A673 (cell line): ENCODE measurements at places on chromosomes 4 and X.

GRCh38 chr4:3299976-3300671 lies 7.3 kb downstream of the RGS12 start:
- DNase-seq = no peak

GRCh38 chr4:38950159-38950558 lies 82.0 kb downstream of the TMEM156 start:
- no peak for DNase-seq

GRCh38 chr4:38503689-38504395 lies 160.2 kb upstream of the KLF3 start:
- DNase-seq = no peak

- DNase-seq = no peak
These were observed 6.5 kb upstream of the ACOT9 start for GRCh38 chrX:23749576-23749975.

DNA sequence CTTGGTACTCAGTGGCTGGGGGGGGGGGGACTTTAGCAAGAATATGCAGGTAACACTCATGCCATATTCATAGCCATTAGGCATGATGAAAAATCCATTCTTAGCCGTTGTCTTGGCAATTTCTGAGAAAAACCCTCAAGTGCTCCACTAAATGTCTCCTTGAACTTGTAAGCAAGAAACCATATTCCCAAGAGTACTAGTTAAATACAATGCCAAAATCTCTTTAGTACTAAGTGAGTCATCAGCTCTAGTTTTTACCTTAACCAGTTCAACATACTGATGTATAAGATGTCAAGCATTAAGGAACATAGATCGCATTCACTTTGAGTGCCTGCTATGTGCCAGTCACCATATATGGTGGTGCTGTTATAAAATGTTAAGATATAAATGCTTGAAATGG lies 27.5 kb downstream of the UBE2D3 start:
- no peak for DNase-seq

- peak; percentile 28 for DNase-seq
These were observed 1.1 kb downstream of the SLIT2 start for GRCh38 chr4:20252656-20253282.

DNA sequence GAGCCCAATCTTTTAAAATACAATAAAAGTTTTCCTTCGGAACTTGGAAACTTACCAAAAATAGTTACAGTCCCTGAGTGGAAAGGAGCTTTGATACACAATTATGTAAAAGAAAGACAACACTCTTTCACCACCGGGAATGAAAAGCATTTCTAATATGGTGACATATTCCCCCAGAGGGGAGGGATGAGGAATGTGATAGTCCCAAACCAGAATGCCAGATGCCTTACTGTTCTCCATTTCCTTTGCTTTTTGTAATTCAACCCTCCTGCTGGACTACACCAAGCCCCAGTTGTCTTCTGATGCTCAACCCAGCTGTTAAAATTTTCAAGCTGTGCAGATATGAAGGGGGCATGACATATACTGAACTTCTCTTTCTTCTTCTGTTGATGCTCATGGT lies 4.1 kb downstream of the PRIMPOL start:
- DNase-seq = peak; percentile 41

- DNase-seq = no peak
These were observed 79.5 kb downstream of the MAGEB5 start for GRCh38 chrX:26295425-26295824.

GRCh38 chrX:139692506-139692849 lies 15.5 kb downstream of the MCF2 start:
- DNase-seq = no peak

DNA sequence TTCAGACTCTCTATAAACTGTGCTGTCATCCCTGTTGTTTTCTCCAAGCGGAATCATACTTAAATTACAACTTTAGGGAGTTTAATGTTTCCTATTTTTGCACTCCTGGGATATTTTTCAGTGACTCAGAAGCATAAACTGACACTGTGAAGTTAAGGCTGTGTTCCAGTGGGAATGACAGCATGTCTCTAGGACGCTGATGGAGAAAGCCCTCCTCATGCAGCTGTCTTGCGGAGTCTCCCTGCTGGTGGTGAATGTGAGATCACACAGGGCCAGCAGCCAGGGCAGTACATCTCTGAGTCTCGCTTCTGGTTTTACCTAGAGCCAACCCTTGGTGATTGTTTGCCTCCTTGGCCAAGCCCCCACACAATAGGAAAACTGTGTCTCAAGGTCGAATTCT lies 53.3 kb downstream of the NFKB1 start:
- no peak for DNase-seq

DNA sequence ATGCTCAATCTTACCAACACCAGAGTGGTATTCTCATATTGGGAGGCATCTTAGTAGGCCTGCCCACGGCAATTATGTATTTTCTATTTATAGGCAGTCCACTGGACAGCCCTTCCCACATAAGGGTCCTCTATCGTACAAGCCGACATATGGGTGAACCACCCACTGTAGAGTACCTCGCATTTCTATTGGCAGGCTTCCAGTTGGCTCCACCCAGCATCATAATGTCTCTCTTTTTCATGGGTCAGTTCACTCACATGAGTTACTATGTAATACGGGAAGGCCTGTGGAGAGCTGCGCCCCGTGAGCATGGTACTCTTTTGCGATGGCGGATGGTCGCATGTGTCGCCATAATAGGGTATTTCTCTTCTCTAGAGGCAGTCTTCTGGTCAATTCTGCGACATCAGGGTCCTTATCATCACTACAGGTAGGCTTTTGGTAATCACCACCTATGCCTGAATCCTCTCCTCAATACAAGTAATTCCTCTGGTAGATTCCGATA lies 29.4 kb upstream of the FOXR2 start:
- no peak for DNase-seq

GRCh38 chr4:189177130-189177529 lies 763.5 kb upstream of the FRG1 start:
- DNase-seq = no peak

GRCh38 chr4:2091990-2092668 lies 33.0 kb downstream of the NAT8L start:
- no peak for DNase-seq

- no peak for DNase-seq
These were observed at the start of gene HPGDS for GRCh38 chr4:94342694-94343093. TSS of gene HPGDS (minus strand) at chr4:94342836. CDS start at chr4:94334629, 8,207 bp downstream.

- peak; percentile 3 for DNase-seq
These were observed 77.6 kb downstream of the COX18 start for GRCh38 chr4:72991873-72992272.

GRCh38 chrX:13364230-13364857 lies 44.5 kb upstream of the ATXN3L start:
- DNase-seq = no peak

DNA sequence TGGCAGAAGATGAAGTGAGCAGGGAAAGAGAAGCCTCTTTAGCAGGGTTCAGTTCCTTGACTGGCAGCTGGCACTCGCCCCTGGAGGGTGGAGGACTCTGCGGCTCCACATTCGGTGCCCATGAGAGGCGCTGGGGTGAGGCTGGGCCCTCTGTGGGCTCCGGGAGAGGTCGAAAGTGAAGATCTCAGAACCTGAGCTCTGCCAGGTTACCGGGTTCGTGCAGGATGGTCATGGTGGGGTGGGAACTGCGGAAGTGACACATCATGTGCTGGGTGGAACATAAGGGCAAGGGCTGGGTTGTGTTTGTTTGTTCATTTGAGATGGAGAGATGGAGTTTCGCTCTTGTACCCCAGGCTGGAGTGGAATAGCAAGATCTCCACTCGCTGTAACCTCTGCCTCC lies 44.2 kb downstream of the TRIM61 start:
- no peak for DNase-seq

GRCh38 chrX:67692246-67692645 lies 148.4 kb downstream of the AR start:
- DNase-seq = no peak

GRCh38 chrX:63686878-63687714 lies 97.9 kb downstream of the ARHGEF9 start:
- DNase-seq = peak; percentile 44

- no peak for DNase-seq
These were observed 97.3 kb downstream of the DDX60 start for GRCh38 chr4:168221301-168221700.

DNA sequence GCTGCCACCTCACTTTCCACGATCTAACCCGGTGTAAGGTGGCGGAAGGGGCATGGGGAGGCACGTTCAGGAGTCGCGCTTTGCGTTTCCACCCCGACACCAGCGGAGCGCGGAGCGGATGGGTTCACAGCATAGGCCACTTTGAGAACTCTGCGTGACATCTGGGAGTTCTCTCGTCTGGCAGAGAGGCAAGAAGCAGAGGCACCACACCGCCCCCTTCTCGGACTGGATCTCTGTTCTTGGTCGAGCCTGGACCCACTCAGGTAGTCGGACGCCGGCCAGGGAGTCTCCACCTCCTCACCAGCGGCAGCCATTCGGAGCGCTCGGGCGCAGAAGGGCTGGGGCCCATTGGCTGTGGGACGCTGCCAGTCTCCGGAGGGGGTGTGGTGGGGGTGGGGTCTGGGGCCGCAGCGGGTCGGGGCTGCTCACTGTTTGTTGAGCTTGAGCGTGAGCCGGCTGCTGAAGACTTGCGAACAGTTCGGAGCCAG lies at the start of gene DACH2:
Gene DACH2, plus strand, starts transcription at position 428 of the 488 bp plus-strand sequence.
- DNase-seq = peak; percentile 63

DNA sequence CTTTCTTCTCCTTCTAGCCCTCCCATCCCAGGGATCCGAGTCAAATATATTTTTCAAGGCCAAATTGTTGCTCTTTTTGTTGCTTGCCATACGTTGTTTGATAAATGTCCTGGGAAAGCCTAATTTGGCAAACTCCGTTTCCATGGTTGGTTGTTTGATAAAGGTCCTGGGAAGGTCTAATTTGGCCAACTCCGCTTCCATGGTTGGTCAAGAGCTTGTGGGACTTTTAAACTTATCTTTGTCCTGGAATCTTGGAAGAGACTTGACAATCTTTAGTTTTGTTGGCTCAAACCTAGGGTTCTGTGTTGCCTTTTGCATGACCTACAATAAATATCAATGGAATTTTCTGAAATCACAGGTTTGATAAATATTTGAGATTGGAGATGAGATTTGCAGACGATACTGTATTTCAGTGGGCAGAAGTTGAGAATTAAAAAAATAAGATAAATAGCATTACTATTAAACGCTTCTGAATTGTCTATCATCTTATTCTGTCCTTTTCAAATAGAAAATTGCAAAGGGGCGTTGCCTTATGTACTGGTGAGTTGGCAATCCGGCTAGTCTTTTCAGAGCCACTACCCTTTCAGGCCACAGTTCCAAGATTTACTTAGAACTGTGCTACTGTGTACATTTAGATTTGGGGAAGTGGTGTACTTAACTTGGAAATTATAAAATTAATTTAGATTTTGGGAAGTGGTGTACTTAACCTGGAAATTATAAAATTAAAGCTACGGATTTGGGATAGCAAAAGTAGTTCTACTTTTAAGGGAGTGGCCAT lies 804 bp downstream of the OSTC start:
- peak; percentile 37 for DNase-seq

- no peak for DNase-seq
These were observed 41.0 kb upstream of the DMD start for GRCh38 chrX:33252306-33252825.

DNA sequence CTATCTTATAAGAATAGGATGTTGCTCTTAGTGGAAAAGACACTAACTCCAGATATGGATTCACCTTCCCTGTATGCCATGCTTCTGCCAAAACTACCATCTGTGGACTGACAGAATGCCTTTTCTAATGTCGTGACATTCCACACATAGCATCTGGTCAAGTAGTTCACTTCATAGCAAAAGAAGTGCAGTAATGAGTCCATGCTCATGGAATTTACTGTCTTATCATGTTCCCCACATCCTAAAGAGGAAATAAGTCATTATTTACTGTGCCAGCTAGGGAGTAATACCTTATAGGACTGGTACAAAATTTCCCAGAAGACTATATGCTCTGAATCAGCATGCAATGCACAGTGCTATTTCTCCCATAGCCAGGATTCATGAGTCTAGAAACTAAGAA lies 562.4 kb downstream of the TLL1 start:
- no peak for DNase-seq

DNA sequence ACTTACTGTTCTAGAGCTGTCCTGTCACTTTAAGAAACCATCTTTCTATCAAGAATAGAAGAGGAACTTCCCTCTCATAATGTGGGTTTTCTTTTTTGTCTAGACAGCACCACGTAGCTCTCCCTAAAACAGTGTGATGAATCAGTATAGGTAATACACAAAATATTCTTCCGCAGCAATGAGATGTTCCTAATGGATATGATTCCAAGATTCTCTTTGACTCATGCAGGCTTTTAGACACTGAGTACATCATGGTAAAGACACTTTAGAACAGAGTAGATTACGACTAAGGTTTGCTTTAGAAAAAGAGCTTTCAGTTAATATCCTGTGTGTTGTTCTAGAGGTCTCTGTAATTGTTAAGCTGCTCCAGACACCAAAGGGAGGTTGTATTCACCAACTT lies 69.8 kb downstream of the PTTG2 start:
- DNase-seq = no peak

DNA sequence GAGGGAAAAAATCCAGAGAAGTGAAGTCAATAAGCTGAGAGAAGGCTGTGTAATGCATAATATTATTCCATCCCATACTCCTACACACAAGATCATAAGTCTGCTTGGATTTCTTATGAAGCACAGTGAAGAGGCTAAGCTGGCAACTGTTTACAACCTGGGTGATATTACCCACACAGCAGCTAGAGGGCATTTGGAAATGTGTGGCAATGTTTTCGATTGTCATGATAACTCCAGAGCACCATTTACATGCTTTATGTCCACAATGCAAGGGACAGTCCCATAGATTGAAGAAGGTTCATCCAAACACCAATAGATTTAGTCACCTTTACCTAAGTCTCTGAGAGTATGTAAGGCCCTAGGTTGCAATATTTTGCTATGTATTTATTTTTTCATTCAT lies 412.2 kb downstream of the PPP3CA start:
- DNase-seq = peak; percentile 50

DNA sequence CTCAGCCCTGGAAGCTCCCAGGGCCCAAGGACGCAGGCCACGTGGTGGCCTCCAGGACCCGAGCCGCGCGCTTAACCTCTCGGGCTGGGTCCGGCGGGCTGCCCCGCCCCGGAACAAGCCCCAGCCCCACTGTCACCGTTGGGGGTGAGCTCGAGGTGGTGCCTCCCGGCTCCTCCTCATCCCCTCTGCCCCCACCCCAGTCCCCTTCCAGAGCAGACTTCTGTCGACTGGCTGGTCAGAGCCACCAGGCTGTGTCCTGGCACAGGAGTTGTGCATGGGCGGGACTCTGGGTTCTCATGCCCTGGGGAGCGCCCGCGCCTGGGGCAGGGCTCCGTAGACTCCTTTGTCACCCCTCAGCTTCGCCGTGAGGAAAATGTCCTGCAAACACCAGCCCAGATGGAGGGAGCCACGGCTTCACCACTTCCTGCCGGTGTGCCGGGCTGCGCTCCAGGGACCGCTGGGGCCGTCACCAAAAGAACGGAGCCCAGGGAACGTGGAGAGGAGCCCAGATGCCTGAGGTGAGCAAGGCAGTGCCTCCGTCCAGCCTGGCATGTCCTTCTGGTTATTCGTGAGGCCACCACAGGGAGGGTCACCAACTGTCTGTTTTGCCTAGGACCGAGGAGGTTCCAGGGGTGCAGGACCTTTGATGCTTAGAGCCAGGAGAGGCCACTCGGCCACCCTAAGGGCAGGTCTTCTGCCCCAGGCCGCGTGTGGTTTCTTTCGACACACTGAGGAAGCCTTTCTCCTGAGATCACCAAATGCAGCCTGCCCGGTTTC lies 7.1 kb upstream of the RGS12 start:
- no peak for DNase-seq

- DNase-seq = no peak
These were observed 108.0 kb downstream of the GPM6A start for GRCh38 chr4:175703956-175704600.

GRCh38 chr4:111494971-111495370 lies 650.3 kb upstream of the FAM241A start:
- DNase-seq = no peak

GRCh38 chr4:108559911-108560310 lies 60.5 kb upstream of the RPL34 start:
- no peak for DNase-seq

GRCh38 chrX:10014462-10015354 lies 47.5 kb downstream of the CLDN34 start:
- DNase-seq = peak; percentile 91
